ENCODE measurements at places on chromosomes 13 and 19.

DNA sequence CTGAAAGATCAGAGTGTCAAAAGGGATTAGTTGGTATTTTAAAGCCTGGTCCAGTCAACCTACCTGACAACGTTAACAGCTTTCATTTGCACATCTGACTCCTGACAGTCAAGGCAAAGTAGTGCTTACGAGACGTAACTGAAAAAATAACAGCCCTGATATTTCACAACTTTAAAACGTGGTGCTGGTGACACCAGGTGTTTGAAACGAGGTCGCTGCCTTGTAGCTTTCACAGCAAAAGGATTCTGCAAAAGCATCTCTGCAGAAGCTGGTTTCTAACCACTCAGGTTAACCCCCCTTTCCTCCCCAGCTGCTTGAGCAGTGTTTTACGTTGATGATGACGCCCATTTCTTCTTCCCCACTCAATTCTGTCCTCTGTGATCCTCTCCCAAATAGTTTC is 23.3 kb downstream of the GGACT start:
- DNase-seq, result no peak

DNA sequence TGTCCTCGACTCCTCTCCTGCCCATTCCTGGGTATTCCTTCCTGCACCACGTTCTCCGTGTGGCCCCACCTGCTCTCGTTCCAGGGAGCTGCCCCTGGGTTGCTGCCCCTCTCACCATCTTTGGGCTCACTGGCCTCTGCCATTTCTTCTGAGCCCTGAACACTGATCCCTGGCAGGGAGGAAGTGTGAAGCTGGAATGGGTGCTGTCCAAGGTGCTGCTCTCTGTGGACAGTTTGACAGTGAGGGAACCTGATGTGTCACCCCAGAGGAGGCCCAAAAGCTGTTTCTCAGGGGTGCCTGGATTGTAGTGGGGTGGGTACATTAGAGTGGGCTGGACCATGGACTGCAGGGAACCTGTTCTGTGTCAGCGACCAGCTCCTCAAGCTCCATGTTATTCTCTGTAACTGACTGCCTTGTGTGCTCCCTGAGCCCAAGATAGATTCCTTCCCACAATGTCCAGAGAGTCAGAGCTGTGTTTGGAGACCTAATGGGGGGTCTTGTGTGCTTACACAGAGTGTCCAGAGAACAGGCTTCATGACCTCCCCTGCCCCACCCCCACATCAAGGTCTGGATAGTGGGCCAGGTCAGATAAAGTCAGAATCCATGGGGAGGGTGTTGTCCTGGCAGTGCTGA is 7.2 kb upstream of the CEACAM8 start:
- DNase-seq, result no peak

DNA sequence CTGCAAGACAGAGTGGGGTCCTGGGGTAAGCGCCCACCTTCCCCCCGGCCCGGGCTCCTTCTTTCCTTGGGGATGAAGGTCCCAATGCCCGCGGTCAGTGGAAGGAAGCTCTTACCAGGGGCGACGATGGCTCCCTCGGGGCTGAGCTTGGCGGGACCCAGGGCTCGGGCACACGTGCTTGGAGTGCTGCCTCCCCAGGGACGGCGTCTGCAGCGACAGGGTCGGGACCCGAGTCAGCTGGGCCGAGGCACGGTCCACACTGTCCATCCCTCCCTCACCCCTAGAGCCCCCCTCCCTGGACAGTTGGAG is 3.5 kb downstream of the JSRP1 start:
- no peak for DNase-seq

- DNase-seq, result no peak
Measured at GRCh38 chr13:113672002-113672651, 5.1 kb downstream of the GRK1 start.

DNA sequence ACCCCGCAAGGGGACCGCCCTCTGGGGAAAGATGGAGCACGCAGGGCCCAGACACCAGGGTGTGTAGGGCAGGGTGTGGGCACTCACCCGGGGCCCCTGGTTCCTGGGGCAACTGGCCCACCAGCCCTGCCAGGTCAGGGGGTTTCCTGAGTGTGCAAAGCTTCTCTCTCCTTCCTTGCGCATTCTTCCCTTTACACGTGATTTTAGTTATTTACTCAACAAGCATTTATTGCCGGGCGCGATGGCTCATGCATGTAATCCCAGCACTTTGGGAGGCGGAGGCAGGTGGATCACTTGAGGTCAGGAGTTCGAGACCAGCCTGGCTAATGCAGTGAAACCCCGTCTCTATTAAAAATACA is 20.4 kb downstream of the PRR36 start:
- DNase-seq, result no peak
